ENCODE measurements at places on chromosomes 3 and 15. TPM values are rescaled to one million over a fixed set of nuclear protein-coding genes. Genes with fewer than 3 reads are reported as not detected.
A peak's percentile ranks its signal among the peaks of the same experiment; 100 is the strongest.

GRCh38 chr15:75200765-75201615 is 692 bp upstream of the C15orf39 start:
- peak overlapping the region; percentile 99 for H3K27ac ChIP-seq
- peaks cover 7% of the 10 kb centered on the region for H3K36me3 ChIP-seq
- no peak for DNase-seq
- peak overlapping the region; percentile 84 for H3K4me3 ChIP-seq
- no peaks in the 10 kb centered on the region for H3K27me3 ChIP-seq

Gene IL16
- total RNA-seq, result 79.0 TPM

DNA sequence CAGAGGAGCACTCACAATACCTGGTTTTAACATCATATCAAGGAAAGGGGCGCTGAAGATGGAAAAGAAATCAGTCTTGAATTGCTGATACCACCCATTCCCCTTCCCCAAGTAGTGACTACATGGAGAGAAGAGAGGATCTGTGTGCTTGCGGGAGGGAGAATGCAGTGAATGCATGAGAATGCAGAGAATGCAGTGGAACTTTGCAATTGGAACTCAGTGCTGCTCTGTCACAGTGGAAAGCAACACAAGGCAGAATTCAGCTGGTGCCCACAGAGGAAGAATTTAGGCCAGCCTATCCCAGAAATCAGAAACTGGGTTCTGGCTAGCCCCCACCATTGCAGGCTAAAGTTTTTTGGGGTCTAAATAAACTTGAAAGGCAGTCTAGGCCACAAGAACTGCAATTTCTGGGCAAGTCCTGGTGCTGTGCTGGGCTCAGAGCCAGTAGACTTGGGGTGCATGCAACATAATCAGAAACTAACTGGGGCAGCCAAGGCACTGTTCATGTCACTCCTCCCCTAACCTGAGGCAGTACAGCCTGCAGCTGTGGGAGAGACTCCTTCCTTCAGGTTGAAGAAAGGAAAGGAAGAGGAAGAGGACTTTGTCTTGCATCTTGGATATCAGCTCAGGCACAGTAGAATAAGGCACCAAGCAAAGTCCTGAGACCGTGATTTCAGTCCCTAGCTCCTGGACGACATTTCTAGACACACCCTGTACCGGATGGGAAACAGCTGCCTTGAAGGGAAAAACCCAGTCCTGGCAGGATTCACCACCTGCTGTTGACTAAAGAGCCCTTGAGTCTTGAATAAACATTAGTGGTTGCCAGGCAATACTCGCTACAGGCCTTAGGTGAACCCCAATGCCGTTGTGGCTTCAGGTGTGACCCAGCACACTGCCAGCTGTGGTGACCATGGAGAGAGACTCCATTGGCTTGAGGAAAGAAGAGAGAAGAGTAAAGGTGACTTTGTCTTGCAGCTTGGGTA is 329.3 kb downstream of the TBL1XR1 start:
- no peak overlapping the region for H3K4me3 ChIP-seq
- H3K36me3 ChIP-seq, result no peaks in the 10 kb centered on the region
- no peak overlapping the region for H3K27ac ChIP-seq

DNA sequence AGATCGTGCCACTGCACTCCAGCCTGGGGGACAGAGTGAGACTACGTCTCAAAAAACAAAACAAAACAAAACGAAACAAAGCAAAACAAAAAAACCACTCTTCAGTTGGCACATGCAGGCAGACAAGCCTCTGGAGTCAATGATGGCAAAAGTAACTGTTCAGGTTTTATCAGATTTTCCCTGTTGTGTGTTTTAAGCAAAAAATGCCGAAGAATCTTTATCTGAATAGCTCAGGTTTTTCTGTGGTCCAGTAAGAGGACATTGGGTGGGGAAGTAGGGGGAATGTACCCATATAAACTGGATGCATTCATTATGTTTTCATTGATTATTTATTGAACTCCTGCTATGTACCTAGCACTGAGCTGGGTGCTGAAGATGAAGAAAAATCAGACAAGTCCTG is 20.8 kb upstream of the BCL2A1 start:
- no peak for DNase-seq
- no peak overlapping the region for H3K27ac ChIP-seq
- no peaks in the 10 kb centered on the region for H3K36me3 ChIP-seq
- no peaks in the 10 kb centered on the region for H3K27me3 ChIP-seq

DNA sequence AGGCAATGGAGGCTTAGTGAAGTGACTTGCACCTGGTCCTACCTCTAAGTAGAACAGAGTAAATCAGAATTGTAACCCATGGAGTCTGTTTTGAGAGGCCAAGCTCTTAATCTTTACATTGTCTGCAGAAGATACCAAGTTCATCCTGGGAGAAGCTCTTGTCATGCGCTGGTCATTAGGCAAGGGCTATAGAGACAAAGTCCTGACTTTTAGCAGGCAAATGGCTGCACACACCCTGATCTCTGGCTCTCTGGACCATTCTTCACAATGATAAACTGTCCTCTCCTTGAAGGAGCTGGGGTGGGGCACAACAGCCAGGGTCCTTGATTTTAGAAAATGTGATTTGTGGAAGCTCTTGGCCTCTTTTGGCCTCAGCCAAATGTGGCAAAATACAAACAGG is 65.4 kb downstream of the MCTP2 start:
- H3K4me3 ChIP-seq, result no peak overlapping the region
- H3K27me3 ChIP-seq, result no peaks in the 10 kb centered on the region
- no peak for DNase-seq
- H3K27ac ChIP-seq, result no peak overlapping the region

DNA sequence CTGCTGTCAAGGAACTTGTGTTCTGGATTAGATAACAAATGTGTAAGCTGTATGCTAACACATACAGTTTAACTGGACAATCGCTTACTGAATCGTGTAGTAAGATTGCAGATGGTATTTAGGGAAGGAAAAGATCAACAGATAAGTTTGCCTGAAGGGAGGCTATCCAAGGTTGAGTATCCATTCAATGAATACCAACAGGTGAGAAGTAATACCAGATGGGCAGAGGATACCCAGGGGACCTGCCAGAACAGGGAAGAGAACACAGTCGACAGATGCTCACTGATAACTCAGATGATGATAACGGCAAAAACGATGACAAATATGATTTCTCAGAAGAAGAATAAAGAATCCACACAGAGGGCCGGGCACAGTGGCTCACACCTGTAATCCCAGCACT is 3.2 kb upstream of the UACA start:
- peaks cover 4% of the 10 kb centered on the region for H3K4me1 ChIP-seq
- DNase-seq, result no peak
- H3K27ac ChIP-seq, result no peak overlapping the region

All from tibial nerve (tissue), 4 donors.